ENCODE measurements at places on chromosomes 2 and 18.

GRCh38 chr2:233413559-233414272 is 59.4 kb downstream of the DGKD start:
- DNase-seq: no peak

DNA sequence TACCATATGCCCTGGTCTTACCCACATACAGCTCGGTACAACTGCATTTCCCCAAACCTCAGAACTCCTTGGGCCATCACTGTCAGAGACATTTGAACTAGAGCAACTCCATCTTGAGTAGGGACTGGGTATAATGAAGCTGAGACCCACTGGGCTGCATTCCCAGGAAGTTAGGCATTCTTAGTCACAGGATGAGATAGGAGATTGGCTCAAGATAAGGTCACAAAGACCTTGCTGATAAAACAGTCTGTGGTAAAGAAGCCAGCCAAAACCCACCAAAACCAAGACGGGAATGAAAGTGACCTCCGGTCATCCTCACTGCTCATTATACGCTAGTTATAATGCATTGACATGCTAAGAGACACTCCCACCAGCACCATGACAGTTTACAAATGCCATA is 131.3 kb downstream of the PIK3C3 start:
- no peak for DNase-seq

DNA sequence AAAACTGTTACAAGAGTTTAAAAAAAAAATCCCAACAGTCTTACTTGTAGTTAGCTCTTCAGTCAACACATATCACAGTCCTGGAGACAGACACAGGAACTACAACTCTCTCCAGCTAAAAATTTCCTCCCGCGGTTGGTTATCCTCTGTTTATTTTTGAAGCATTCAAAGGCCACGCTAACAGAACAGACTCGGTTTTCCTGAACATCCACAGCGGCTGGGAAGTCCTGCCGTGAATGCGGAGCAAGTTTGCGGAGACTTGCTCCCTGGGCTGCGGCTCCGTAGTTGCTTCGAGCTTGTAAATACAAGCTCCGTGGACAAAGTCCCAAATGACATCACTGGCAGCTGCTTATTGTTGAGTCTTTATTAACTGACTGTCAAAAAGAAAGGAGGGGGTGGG is at the start of gene NCKAP5:
NCKAP5 (minus strand) TSS at position 292 of the 400 bp plus-strand sequence. CDS start 50,937 bp downstream, outside the sequence.
- DNase-seq: no peak

GRCh38 chr2:32423536-32423935 is 66.7 kb downstream of the BIRC6 start:
- DNase-seq: no peak

- no peak for DNase-seq
Observed at GRCh38 chr2:48341551-48342133, 188.3 kb upstream of the STON1 start.

- DNase-seq: no peak
Observed at GRCh38 chr2:74856004-74856578, 22.2 kb downstream of the HK2 start.

DNA sequence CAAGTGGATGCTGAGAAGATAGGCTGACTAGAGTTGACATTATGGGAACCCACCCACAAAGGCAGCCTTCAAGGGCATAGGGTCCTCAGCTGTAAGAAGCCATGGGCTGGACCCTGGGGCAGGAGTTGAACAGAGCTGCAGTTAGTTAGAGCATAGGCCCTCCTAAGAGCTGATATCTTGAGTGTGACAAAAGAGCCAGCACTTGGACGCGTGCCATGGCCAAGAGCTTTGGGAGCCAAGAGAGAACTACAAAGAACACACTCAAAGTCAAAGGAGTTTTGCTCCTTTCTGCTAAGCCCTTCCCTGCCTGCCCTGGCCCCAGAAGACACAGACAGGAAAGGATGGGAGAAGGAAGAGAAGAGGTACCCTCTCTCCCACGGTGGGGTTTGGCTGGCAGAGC is 29.9 kb upstream of the AGAP1 start:
- no peak for DNase-seq

DNA sequence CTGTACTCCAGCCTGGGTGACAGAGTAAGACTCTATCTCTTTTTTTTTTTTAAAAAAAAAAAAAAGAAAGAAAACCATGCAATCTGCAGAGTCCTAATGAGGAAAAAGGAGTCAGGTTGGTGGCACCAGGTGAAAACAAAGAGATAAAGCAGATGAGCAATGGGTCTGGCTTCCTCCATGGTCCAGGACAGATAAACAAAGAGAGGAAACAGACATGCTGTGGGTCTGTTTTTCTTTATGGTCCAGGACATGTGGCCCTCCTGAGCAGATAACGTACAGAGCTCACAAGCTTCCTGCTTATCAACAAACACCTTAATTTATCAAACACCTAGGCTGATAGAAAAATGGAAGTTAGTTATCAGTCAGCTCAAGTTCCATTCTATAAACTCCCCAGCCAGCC is 24.4 kb upstream of the TUBB6 start:
- no peak for DNase-seq

DNA sequence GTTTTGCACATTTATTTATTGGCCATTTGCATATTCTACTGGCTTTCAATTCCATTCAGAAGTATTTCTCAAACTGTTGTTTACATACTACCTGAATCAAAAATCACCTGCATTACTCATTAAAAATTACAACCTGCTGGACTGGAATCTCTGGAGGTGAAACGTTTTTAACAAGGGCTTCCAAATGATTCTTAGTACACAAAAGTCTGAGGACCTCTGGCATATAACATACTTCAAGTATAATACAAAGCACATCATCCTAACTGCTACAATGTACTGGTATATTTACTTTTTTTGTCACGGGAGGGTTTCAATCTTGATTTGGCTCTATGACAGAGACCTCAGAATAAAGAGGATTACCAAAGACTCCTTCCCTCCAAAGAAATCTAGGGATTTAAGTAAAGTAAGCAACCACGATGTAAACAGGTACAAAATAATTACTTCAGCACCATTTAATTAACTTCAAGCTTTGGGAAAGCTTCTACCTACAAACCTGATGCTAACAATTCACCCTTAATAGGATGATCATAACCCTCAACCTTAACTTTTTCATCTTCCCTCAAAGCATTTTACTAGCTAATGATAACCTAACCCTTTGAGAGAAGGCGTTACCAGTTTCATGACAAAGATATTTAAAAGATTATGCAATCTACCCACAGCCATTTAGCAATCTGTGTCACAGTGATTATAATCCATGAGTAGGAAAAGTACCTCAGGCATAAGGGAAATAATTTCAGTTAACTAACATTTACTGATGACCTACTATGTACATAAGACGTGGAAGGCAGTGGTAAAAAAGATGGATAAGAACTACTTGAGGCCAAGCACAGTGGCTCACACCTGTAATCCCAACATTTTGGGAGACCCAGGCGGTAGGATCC is 24.7 kb downstream of the ATAD2B start:
- DNase-seq: no peak

GRCh38 chr2:234986876-234987720 is 35.3 kb downstream of the SH3BP4 start:
- no peak for DNase-seq

- no peak for DNase-seq
Observed at GRCh38 chr2:56510610-56511009, 326.8 kb downstream of the CCDC85A start.

- no peak for DNase-seq
Observed at GRCh38 chr2:146527166-146527565, 1317.7 kb upstream of the ACVR2A start.
